ENCODE measurements at places on chromosomes 11 and 22.

DNA sequence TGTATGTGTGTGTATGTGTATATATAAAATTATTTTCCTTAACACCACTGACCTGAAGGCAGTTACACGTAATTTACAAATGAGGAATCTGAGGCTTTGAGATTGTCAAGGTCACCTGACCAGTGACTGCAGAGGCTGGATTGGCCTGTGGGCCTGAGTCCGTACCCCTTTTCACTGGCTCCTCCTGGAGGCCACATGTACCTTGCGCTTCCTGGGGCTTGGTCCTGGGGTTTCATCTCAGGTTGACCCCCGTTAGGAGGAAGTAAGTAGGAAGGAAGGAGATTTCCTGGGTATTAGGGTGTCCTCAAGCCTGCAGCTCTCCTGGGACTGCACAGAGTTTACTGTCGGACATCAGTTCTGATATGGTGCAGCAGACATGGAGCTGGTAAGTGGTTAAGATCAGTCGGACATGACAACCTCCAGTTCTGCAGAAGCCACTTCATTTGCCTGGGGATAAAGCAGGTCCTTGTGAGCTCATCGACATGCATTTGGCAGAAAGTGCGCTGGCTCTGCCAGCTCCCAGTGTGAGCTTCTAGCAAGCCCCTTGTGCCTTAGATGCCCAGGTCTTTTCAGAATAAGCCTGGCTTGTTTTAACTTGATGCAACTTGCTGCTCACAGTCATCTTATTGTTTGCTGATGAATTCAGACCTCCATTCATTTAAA, 36.6 kb downstream of the ST3GAL4 start:
- DNase-seq: peak; percentile 31

DNA sequence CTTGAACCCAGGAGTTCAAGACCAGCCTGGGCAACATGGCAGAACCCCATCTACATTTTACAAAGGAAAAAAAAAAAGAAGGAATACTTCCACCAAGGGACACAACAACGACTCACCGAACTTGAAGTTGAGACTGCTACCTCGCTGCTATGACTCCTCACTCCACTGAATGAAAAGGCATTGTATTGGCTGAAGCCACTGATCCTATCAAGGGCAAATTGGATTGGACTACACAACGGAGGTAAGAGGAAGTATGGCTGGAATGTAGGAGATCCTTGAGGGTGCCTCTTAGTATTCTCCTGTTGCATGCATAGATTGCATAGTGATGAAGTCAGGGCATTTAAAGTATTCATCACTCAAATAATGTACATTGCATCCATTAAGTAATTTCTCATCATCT, 97.9 kb downstream of the CWF19L2 start:
- DNase-seq: peak; percentile 3

DNA sequence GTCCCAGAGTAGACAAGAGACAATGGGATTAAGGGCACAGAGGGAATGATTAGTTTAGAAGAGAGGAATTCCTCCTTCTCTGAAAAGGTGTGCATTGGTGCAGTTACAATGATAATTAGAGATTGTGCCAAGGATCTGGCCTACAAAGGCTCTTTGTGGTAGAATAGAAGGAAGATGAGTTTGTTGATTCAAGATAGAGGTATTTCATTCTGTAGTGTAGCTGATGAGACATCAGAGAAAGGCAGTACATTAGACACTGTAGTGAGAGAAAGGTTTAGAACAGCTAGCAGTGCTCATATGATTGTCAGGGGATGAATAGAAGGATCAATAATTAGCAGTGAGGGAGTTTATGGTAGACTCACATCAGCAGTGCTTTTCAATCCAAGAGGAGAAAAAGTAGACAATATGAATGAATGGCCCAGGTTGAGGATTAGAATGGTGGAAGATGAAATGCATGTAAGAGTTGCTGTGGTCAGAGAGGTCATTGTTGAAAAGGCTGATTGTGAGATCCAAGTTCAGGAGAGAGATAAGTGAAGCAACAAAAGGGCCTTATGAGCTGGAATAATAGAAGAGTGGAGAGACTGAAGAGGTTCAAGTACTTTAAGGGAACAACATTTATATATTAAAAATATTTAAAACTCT, 28.9 kb downstream of the SIK2 start:
- peak; percentile 11 for DNase-seq

GRCh38 chr22:47206164-47206563, 443.7 kb downstream of the TBC1D22A start:
- DNase-seq: no peak

DNA sequence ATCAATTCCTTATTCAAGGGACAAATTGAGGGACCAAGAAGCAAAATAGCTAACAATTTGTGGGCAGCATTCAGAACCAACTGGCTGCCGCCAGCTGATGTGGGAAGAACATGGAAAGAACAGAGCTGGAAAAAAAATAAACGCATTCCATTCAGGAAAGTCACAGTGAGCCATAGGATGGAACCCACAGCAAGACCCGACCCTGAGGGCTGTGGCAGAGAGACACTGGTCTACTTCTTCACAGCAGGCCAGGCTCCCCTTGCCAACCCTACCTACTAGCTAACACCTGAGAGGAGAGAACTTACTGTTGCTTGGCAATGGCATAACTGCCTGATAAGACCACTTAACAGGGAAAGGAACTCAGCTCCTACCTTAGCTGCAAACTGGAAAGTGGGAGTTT, 123.5 kb upstream of the APOA1 start:
- peak; percentile 91 for DNase-seq

DNA sequence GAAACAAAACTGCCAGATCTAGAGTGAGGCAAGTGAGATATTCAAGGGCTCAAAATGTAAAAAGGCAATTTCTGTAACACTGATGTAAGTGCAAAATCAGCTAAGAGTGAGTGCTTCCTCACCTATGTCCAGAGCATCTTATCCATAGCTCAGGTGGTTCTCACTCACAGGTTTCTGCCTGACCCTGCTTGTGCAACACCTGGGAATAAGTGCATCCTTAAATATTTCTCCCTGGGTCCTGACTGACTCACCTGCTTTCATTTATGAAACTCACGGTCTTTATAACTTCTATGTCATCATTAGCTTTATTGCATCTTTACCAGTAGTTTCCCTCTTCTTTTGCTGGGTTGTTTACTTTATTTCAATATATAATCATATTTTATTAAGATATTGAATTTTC, 260.6 kb downstream of the CNTN5 start:
- DNase-seq: no peak

DNA sequence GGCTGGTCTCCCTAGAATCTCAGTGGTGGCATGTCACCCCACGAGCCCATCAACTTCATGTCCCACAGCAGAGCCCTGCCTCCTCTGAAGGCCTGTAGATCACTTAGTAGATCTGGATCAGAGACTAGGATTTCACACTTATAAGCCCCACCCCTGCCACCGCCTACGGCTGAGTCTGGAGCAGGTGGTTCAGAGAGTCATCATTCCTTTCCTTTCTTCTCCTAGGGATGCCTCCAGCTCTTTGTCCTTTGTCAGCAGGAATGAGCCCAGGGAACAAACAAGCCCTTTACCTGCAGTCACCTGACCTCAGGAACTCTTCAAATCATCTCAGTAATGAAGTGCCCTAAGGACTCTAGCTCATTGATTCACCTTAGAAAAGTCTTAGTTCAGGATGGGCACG, 37.8 kb downstream of the SCGB1A1 start:
- DNase-seq: no peak

DNA sequence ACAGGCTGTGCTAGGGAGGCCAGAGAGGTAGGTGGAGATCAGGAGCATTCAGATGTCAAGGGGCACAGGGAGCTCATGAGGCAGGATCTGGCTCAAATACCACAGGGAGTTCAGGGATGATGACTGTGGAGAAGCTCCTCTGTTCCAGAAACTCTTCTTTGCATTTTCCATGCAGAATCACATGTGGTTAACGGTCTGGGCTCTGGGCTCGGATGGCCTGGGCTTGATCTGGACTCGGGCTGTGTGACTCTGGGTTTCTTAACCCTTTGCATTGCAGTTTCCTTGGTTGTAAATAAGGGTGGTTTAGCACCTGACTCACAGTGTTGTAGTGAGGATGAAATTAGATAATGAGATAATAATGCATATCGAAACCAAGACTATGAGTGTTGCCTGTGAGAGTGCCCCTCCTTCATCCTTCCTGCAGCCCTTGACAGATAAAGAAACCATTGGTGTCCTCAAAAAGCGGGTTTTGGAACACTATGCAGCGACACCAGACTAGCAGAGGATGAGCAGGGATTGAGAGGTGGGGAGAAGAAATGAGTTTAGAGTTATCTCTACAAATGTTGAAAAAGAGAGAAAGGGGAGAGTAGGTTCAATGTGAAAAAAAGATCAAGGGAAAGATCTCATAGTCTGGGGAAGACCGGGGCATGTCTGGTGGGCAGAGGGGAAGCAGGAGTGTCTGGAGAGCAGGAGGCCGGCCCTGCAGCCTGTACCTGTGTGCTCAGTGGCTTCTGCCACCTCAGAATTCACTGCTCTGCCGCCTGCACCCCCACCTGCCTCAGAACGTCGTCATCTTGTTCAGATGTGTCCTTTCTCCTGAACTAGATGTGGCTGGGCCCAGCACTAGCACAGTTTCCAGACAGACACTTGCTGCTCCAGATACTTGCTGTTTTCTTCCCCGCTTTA, 197.8 kb upstream of the SORL1-AS1 start:
- DNase-seq: no peak

DNA sequence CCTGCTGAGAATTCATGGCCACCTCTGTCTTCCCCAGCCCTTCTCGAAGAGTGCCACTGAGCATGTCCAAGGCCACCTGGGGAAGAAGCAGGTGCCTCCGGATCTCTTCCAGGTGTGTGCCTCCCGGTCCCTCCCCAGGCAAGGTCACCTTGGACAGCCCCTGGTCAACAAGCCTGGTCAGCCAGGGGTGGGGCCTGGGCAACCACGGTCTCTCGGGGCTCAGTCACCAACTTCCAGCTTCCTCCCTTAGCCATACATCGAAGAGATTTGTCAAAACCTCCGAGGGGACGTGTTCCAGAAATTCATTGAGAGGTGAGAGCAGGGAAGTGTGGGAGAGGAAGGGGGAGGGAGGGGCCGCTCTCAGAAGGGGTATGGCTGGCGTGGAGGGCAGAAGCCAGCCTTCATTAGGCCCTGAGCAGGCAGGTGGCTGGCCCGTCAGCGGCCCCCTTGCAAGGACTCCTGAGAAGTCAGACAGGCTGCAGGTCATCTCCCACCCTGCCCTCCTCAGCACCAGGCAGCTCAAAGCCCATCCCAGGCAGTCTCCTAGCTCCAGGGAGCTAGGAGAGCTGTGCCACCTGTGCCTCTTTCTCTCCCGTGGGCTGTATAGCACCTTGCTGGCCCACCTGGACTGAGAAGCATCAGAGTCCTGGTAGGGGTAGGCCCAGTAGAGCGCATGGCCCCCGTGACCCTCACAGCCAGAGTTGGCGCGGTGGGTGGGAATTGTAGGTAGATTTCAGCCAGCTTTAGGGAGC, 9.3 kb upstream of the ANKRD13D start:
- no peak for DNase-seq

- no peak for DNase-seq
Observed at GRCh38 chr11:119892311-119892808, 163.4 kb upstream of the NECTIN1 start.

- no peak for DNase-seq
Observed at GRCh38 chr11:103338621-103339484, 229.6 kb downstream of the DYNC2H1 start.

DNA sequence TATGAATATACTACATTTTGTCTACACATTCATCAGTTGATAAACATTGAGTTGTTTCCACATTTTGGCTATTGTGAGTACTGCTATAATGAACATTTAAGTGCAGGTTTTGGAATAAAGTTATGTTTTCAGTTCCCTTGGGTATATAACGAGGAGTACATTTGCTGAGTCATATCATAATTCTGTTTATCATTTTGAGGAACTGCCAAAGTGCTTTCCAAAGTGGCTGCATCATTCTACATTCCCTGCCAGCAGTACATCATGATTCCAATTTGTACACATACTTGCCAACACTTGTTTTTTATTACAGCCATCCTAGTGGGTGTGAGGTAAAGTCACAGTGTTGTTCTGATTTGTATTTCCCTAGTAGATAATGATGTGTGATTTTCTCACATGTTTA, 1458.6 kb upstream of the TENM4 start:
- no peak for DNase-seq

- no peak for DNase-seq
Observed at GRCh38 chr11:93807980-93808379, 23.9 kb downstream of the MED17 start.

DNA sequence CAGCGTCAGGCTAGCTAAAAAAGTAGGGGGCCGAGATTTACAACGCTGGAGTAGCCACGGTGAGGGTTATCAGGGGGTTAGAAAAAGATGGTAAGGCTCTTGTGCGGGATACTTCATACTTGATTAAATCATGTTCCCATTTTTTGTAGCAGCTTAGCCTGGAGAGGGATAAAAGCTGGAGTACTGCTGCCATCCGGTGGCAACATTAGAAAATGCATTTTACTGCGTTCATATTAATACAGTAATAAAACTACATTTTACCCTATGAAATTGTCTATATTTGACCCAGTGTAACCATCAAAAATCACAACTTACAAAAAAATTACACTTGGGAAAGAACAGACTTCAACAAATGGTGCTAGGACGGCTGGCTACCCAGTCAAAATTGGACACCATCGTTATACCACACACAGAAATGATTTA, 17.3 kb downstream of the RPUSD4 start:
- DNase-seq: peak; percentile 67

- no peak for DNase-seq
Observed at GRCh38 chr11:16223558-16223957, 132.8 kb downstream of the SOX6 start.

DNA sequence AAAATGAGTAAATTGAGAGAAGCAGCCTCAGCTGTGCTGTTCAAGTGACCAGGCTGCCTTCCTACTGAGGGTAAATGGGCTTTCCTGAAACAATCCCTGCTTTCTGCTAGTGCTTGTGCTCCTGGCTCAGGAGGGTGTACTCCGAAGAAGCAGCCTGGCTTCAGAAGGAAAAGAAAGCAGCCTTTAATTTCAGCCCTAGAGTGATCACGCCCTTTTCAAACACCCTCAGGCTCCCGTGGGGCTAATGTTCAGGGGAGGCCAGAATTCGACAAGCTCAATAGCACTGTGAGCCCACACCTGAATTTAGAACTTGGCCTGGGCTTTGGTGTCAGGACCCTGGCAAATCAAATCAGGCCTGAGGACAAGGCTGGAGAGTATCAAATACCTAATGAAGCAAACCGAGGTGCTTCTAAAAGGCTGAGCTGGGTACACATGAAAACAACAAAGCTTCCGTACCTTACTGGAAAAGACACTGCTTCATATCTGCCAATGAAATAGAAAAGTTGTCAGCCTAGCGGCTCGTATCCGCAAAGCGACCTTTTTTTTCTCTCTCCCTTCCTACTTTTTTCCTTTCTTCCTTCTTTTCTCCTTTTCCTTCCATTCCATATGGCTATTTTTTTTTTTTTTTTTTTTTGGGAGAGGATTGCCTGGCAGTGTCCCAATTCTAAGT, 387.8 kb downstream of the SOX6 start:
- DNase-seq: peak; percentile 35

DNA sequence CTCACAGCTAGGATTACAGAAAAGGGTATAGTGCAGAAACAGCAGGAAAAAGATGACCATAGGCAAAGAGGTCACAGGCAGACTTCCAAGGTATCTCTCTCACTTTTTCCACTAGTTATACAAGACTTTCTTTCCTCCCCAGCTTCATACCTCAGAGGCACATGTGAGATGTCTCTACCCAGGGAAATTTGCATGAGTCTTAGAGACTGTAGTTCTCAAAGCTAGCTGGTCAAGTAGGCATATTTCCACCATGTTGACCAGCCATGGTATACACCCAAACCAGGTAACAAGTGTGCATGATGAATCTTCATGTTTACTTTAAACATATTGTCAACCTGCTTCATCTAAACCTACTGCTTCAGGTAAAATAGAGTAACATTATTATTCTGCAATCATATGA, 27.9 kb downstream of the PRMT3 start:
- no peak for DNase-seq

Measured in astrocyte of the hippocampus (primary cell).